ENCODE measurements at places on chromosomes 2 and 18.

- no peak for DNase-seq
Measured at GRCh38 chr2:230244211-230244610, 18.7 kb downstream of the SP140 start.

GRCh38 chr2:121532894-121533293 lies 2.2 kb downstream of the RNU4ATAC start:
- no peak for DNase-seq

DNA sequence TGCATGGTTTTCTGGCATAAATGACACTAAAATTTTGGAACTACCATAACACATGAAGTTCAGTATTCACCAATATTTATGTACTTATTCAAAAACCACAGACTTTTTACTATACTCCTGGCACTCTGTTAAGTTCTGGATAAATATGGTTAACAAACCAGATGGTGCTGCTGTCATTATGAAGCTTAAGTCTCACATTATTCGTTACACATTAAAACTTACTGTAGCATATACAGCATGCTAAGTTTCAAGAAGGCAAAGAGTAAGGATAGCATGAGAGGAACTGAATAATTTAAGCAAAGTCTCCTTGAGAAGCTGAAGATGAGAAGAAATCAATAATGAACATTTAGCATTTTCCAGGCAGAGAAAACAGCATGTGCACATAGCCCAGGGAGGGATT lies 929.5 kb downstream of the NRXN1 start:
- DNase-seq, result no peak

- no peak for DNase-seq
Measured at GRCh38 chr18:37913051-37913450, 347.5 kb upstream of the CELF4 start.

DNA sequence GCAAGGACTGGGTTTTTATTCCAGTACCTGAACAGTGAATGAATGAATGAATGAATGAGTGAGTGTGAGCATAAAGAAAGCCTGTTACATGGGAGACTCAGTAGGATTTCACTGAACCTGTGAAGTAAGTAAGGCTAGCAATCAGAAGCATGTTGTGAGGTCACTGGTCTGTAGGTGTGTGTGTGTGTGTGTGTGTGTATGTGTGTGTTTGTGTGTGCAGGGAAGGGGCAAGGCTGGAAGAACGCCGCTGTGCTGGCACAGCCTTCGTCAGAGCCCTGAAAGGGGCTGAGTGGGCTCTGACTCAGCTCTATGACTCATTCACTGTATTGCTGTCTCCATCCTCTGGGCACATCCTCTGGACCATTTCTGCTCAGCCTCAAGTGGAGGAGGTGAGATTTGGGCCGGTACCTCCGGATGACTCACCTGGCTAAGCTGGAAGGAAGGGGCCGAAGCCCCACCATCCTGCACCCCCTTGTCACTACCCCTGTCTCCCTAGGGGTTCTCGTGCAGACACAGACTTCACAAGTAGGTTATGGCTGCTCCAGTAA lies 51.4 kb upstream of the MRPL33 start:
- DNase-seq, result peak; percentile 30

DNA sequence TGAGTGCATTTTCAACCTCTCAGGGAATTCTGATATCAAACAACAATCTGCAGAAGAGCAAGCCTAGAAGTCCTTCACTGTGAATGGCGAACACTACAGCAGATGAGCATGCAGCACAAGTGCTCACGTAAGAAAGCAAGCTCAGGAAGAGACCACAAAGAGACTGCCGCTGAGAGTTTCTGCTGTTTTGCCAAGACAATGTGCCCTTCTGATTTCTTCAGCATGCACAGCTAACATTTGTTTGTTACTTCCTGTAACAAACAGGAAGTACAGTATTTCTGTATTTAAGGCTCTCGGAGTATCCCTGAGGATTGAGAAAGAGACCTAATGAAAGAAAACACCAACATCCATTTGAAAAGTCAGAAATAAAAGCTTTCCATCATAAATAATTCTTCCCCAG lies 45.9 kb downstream of the MBOAT2 start:
- DNase-seq, result no peak

- no peak for DNase-seq
Measured at GRCh38 chr18:25074925-25075324, 277.0 kb downstream of the ZNF521 start.

DNA sequence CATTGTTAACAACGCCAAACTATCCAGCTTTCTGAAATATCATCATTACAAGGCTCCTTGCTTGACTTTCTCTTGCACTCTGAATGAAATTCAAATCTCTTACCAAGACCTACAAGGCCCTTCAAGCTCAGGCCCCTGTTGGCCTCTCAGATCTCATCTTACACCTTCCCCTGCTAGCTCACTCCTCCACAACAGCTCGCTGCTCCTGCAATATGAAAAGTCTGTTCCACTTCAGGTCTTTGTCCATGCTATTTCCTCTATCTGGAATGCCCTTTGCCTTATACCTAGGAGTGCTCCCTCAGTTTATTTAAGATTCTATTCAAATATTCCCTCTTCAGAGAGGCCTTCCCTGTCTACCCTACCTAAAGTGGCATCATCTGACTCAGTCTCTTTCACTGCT lies 91.7 kb downstream of the SESTD1 start:
- DNase-seq, result no peak

DNA sequence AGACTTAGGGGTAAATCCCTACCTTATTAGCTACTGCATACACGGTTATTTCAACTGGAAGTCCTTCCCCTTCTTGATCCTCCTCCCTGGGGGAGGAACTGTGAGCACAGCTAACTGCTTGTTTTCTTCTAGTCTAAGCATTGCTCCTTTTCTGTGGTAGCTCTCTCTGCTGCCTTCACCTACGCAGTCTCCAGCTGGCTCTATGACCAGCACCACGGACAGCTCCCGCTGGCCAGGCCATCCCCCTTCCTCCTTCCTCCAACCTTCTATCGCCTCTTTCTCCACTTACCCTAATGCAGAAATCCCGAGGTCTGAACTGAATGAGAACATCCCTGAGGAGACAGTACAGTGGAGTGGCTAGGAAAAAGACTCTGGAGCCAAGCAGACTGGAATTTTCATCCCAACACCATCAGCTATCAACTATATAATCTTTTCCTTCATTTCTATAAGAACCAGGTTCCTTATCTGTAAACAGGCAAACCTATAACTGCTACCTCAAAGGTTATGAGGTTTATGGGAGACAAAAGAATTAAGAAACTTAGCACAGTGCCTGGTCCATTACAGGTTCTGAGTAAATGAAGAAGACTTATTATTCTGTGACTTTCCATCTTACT lies 4.7 kb upstream of the CFAP65 start:
- no peak for DNase-seq

- no peak for DNase-seq
Measured at GRCh38 chr2:30663321-30663720, 143.9 kb downstream of the CAPN13 start.

DNA sequence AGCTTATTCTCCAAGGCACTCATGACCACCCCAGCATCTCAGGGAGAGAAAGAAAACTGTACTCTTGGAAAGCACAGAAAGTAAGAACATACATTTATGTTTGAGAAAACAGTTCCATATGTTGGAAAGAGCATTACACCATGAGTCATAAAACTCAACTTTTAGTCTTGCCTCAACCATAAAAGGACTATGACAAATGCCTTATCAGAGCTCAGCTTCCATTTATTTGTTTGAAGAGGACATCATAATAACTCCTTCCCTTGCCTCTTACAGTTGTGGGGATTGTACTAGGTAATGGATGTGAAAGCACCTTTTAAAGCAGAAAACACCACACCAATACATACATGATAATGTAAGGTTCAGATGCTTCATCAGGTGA lies 370.8 kb downstream of the LNPK start:
- DNase-seq, result no peak

GRCh38 chr2:173164396-173164795 lies 88.8 kb downstream of the MAP3K20 start:
- no peak for DNase-seq

DNA sequence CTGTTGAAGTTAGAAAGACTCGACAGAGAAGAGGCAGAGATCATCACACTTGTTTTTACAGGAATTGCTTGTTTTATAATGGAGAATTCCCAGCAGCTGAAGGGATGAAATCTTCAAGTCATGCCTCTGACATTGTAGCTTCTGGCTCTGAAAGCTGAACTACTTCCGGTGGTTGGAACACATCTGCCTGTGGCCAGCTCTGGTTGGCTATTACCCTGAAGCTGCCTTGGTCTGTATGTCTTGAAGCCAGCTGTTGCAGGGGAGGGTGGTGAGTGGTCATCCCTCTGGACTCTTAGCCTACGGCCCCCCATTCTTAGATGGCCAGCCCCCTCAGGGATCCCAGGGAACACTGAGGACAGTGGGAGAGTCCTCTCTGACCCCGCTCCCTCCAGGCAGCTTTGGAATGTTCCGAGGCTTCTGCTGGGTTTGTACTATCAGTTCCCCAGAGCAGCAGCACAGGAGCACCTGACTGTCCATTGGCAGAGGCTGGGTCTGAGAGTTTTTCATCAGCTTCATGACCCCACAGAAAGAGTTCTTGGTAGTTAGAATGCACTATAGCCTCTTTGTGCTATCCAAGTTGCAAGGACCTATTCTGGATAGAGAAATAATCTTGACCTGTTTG lies 87.4 kb upstream of the CAPN13 start:
- DNase-seq, result no peak

GRCh38 chr2:61492476-61492875 lies 21.6 kb upstream of the USP34 start:
- DNase-seq, result no peak

GRCh38 chr18:36176711-36177110 lies 10.6 kb upstream of the MOCOS start:
- DNase-seq, result no peak

GRCh38 chr2:101812226-101812625 lies 114.7 kb downstream of the MAP4K4 start:
- DNase-seq, result no peak

GRCh38 chr2:98469862-98470544 lies 25.3 kb downstream of the INPP4A start:
- DNase-seq, result no peak

DNA sequence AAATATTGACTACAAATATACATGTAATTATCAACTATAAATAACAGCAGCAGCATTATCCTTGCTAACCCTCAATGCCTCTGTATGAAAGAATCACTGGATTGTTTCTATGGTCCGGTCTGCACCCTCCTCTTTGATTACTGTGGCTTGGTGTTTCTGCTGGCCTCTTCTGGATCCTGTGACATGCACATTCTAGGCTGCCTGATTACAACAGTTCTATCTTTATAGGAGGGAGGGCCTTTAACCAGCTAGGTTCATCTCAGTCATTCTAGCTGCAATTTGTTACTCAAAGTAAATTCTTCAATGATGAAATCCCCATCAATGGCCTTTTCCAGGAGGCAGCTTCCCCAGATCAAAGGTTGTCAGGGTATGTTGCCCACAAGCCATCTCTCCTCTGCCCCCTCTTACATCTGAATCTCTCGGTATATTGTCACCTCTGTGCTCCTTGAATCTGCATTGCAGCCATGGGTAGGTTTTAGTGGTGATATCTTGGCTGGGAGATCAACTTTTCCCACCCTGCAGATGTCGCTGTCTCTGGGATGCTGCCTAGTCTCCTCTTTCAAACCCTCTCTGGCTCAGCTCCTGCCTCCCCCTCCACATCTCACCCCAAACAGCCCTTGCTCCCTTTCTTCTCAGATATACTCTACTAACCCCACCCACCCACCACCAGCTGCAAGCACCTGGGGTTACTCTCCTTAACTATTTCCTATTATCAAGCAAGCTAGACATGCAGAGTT lies 106.2 kb upstream of the BZW1 start:
- no peak for DNase-seq

- DNase-seq, result no peak
Measured at GRCh38 chr2:223635080-223635479, 32.9 kb upstream of the SCG2 start.

DNA sequence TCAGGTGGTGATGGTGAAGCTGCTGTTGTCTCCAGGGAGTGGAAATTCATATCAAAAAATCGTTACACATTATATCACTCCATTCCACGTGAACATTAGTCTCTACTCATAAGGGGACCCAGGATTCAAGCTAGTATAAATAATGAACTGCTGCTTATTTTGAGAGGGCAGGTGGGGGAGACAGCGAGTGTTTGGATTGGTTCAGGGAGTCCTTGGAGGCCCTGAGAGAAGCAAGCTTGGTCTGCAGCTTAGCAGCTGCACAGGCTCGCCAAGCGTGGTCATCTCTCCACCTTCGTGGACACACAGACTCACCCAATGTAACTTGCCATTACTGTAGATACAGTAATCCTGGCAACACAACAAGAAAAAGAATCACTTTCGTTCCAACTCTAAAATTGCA lies 177.6 kb downstream of the ZNF521 start:
- DNase-seq, result no peak

- DNase-seq, result no peak
Measured at GRCh38 chr2:51003345-51004192, 28.4 kb downstream of the NRXN1 start.

DNA sequence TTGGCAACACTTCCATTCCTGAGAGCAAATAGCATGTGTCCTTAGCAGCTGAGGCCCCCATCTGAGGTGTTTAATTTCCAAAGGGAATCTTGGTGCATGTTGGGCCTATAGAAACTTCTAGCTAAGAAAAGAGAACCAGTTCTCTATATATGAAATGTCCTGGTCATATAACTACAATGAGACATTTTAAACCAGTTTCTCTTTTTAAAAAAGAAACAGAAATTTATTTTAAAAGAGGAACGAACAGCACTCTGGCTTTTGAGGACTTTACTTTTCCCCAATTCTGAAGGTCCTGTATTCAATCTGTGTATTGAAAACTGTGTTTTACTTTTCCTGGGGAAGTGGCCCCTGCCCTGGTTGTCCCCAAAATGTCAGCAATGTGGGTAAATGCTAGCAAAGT lies 309.5 kb upstream of the STON1 start:
- DNase-seq, result no peak

GRCh38 chr18:80194874-80195570 lies 52.3 kb downstream of the PARD6G start:
- no peak for DNase-seq

DNA sequence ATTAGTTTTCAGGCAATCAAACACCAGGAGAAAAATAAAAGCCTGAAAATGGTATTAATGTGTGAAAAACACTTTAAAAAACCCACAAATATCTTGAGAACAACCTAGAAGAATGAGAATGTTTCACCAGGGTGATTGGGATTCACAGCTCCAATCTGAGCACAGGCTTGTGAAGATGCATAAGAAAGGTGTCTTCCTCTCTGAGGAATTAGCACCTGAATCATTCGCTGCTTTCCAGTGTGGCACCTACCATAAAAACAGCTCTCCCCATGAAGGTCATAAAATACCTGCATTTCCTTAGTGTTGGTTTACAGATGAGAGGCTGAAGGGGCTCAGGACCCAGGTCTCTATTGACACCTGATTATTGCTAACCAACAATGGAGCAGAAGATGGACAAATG lies 499.7 kb upstream of the KLHL29 start:
- DNase-seq, result no peak

DNA sequence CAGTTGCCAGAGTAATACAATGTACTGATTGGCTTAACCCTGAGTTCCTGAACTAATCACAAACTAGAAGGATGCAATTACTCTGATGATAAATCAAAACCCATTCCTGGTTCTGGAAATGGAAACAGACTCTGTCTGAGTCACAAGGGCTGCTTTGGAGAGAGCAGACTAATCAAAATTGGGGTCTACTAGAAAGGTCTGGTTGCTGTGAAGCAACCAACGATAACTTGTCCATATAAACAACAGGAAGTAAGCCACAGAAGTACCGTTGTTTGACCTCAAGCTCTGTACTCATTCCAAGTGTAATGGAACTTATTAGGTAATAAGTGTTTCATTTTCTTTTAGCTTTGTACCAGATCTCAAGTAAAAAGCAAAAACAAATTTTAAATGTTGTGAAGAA lies 49.7 kb downstream of the RASGRP3 start:
- DNase-seq, result no peak
